ENCODE measurements at places on chromosomes 1 and 21.
A peak's percentile ranks its signal among the peaks of the same experiment; 100 is the strongest.

- DNase-seq, result no peak
Observed at GRCh38 chr1:184373155-184373554, 13.7 kb upstream of the C1orf21 start.

DNA sequence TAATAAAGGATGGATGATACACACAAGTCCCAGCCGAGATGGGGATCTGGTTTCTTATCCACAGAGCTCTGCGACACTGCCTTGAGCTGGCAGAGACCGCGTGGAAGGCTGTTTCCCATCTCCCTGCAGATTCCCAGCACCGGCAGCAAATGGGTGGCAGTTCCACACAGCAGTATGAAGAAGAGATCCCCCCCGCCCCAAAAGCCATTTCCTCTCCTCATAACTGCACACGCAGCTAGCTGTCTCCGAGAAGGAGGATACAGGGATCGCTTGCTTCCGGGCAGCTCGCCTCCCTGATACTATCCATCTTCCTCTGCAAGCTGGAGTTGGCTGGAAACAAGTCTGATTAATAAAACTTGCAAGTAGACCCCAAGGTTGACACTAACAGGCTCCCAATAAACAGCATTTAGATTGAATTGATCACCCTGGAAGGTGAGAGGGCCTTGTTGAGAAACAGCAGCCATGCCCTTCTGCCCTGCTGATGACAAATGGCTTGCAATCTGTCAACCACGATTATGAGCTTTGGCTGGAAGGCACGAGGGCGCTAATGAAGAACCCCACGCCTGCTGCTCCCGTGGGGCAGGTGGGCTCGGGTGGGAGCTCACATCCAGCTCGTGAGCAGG is 642.3 kb downstream of the AJAP1 start:
- no peak for DNase-seq

GRCh38 chr21:42766739-42767560 is 112.4 kb downstream of the WDR4 start:
- no peak for DNase-seq

GRCh38 chr1:244173769-244174168 is 122.7 kb downstream of the ZBTB18 start:
- no peak for DNase-seq

DNA sequence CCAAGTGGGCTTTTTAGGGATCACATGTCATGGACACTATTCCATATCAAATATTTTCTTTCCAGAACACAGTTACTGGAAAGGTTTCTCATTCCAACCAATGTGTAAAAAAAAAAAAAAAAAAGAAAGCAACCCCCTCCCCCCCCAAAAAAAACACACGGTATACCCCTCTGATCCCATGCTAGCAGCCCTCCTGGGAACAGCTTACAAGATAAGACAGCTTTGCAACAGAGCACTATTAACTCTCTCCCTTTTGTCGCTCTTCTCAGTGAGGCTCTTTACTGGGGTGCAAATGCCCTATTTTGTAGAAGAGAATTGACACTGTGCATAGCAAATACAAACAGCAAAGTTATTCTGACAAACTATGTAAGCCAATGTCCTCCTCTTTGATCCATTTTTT is 161.2 kb downstream of the NTMT2 start:
- no peak for DNase-seq

DNA sequence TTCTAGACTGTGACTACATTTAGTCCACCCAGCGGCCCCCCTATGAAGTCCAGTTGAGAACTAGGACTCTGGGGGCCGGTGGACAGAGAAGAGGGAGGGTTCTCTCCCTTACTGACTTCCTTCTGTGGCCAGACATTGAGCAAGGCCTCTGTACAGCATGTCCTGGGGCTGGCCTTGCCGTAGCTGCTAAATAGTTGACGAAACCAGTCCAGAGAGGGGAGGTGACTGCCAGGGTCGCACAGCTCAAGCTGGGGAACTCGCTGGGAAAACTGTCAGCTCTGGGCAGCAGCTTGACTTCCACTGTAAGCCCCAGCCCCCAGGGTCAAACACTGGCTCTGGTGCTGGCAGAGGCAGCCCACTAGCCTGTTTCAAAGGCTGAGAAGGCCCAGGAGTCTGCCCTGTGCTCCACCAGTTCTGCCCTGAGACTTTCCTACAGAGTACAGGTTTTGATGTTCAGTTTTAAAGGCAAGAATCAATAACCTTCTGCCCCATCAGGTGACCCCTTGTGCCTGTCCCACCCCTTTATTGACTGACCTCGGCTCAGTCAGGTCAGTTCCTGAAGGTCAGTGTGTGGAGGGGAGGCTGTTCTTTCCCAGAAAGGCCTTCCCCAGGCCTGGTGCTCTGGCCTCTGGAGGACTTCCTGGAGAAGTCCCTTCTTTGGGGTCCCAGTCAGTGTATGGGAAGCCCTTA is 14.1 kb downstream of the PCSK9 start:
- DNase-seq, result no peak

DNA sequence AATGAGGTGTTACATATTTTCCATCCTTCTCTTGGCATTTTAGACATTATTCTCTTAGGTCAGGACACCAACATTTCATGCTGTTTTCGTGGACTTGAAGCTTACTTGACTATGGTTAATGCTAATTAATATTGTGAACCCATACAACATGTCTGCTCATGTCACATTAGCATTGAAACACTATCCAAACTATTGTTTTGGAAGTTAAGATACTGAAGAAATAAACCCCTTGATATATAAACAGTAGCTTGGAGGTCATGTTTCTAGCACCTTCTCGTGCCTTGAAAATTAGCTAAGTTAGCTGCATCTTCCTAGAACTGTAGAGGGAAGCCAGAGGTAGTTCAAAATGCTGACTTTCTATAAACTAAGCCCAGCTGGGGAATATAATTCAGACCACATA is 288.8 kb downstream of the LTN1 start:
- no peak for DNase-seq

- DNase-seq, result no peak
Observed at GRCh38 chr21:37710546-37711285, 205.5 kb downstream of the KCNJ6 start.

DNA sequence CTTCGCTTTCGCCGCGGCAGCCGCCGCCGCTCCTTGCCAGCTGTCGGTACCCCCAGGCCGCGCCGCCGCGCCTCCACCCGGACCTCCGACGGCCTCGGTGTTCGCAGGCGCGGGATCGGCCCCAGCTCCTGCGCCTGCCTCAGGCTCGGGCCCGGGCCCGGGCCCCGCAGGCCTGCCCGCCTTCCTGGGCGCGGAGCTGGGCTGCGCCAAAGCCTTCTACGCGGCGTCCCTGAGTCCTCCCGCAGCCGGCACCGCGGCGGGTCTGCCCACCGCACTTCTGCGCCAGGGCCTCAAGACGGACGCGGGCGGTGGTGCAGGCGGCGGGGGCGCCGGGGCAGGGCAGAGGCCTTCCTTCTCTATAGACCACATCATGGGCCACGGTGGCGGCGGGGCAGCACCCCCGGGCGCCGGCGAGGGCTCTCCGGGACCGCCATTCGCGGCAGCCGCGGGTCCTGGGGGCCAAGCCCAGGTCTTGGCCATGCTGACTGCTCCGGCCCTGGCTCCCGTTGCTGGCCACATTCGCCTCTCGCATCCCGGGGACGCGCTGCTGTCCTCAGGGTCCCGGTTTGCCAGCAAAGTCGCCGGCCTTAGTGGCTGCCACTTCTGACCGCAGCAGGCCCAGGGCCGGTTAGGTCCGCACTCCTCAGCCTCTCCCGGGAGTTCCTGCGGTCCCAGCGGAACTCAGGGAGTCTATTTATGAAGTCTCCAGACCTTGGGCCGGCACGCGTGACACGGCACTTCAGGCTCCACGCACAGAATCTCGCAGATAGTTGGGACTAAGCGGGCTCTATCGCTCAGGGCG is 1.4 kb downstream of the FOXD2 start:
- DNase-seq, result no peak

DNA sequence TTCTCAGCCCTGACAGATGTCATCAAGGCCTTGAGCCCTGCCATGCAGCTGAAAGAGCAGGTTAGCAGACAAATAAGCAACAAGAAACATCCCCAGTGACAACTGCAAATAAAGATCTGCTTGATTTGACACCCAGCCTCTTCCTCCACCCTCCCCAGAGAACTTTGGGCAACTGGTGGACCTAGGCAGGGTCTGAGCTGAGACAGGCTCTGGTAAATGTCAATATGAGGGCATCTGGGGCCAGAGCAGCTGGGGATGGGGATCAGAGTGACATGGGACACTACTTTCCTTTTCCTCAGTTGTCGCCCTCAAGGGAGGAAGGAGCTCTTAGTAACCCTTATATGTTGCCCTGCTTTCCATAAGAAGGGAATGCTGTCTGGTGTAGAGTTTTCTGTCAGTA is 544.1 kb downstream of the NEGR1 start:
- no peak for DNase-seq

DNA sequence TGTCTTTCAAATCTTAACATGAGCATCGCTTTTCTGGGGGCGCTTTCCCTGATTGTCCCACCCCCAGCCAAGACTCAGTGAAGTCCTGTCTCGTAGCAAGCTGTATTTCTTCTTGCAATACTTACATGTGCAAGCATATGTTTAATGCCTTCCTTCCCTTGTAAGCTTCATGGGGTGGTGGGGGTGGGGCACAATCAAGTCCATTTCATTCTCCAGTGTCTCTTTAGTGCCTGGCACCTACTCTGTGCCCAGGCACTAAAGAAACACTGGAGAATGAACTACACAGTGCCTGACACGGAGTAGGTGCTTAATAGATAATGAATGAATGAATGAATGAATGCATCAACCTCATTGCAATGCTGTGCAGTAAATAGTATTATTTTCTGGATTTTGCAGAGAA is 143.1 kb downstream of the PLPP3 start:
- no peak for DNase-seq

DNA sequence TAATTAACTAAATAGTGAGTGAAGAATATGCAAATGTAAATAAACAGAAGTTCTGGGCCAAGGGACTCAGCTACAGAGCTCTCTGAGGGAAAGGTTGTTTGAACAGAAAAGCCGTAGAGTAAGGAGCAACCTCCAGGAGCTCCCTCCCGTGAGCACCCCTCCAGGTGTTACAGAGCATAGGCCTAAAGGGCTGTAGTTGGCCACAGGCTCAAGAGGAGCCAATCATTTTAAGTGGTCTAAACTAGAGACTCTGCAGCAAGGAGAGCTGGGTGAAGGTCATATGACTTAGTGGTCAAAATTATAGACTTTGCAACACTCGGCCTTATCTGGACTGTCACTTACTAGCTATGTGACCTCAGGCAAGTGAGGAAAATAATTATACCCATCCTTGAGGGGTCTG is 19.1 kb upstream of the RXRG start:
- no peak for DNase-seq

- DNase-seq, result no peak
Observed at GRCh38 chr1:156176610-156177210, 17.2 kb upstream of the SLC25A44 start.

GRCh38 chr1:207022996-207023679 is 9.4 kb downstream of the C1orf116 start:
- no peak for DNase-seq

DNA sequence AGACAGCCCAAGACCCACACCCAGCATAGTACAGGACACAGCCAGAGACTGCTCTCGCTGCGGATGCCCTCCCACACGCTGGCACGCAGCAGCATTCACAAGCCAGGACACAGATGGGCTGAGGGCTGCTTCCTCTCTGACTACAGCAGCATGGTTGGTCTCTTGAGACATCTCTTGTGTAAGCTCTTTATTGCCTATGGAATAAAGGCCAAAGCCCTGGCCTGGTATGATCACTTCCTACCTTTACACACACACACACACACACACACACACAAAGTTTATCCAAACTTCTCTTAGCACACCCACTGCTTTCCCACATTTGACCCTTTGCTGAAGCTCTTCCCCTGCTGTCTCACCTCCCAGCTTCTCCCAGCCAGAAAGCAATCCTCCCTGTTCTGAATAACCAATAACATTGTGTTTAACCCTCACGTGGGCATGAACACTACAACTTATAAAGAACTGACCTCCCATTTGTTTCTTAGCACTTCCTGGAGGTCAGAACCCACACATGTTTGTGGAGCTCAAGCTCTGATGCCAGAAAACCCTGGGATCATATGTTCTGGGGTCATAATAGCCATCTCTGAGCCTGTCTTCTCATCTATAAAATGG is 1.2 kb upstream of the LUZP1 start:
- peak; percentile 71 for DNase-seq

DNA sequence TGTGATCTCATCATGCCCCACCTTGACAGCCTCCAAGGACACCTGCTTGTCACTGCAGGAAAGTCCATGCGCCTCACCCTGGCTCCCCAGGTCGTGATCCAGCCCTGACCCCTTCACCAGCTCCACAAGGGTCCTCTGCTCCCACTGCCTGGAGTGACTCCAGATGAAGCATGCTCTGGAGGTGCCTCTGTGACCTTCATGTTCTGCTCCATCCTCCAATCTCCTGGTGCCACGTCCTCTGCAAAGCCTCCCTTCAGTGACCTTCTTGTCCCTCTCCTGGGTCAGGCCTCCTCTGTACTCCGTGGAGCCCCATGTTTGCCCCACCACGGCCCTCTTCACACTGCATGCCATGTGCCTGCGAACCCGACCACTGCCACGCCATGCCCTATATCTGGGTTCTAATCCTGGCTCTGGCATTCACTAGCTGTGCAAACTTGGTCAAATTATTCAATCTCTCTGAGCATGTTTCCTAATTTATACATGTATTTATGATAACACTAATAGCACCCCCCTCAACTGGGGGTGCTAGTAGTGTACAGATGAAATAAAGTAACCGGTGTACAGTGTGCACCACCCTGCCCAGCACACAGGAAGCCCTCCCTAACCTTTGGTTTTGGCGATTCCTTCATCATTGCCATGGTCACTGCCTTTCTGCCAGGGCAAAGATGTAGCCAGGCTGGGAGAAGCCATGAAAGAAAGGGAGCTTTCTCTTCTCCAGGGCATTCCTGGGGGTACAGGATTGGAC is 77.4 kb downstream of the STUM start:
- peak; percentile 54 for DNase-seq

GRCh38 chr1:117096951-117097408 is 24.6 kb downstream of the TRIM45 start:
- no peak for DNase-seq

Data from sciatic nerve (tissue), 2 donors.